ENCODE measurements at places on chromosomes 12 and 14.

- DNase-seq, result no peak
Measured at GRCh38 chr14:89349171-89350008, 67.6 kb downstream of the FOXN3 start.

DNA sequence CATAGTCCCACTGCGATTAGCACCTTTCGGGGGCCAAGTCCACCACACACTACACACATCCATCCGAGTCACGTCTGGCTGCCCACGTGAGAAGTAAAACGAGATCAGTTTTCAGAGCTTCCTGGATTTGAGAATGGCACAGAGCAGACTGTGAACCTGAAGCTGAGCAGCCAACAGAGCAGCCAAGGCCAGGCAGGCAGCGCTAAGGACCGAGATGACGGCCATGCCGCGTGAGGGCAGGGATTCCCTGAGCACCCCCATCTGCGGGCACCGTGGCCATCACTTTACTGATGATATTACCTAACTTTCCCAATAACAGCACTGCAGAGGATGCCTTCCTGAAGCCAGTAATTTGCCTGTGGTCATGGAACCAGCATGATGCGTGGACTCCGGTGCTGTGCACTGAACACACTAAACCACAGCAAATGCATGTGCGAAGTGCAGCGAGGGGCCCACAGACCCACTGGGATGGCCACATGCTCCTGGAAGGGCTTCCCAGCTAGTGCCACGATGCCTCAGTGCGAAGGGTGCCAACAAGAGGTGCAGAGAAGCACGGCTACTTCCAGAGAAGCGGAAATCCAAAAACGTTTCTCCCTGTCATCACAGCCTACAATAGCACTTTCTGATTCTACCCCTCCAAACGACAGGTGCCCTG lies 56.0 kb downstream of the RNF34 start:
- no peak for DNase-seq

- DNase-seq, result no peak
Measured at GRCh38 chr12:70555081-70555480, 82.1 kb downstream of the PTPRB start.

- DNase-seq, result no peak
Measured at GRCh38 chr12:109232731-109233130, 76.4 kb downstream of the FOXN4 start.

DNA sequence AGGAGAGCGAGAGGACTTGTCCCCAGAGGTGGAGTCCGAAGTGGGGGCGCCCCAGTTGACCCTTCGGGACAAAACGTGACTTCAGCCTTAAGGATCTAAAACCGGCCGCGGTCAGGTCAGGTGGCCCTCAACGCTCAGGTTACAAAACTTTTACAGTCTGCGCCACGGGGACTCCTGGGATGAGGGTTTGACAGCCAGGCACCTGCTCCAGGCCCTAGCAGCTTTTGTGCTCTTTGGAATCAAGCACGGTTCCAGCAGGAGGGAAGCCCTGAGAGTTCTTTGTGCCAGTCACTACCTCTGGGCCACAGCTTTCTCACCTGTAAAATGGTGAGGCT lies 337 bp downstream of the ZC2HC1C start:
- no peak for DNase-seq

DNA sequence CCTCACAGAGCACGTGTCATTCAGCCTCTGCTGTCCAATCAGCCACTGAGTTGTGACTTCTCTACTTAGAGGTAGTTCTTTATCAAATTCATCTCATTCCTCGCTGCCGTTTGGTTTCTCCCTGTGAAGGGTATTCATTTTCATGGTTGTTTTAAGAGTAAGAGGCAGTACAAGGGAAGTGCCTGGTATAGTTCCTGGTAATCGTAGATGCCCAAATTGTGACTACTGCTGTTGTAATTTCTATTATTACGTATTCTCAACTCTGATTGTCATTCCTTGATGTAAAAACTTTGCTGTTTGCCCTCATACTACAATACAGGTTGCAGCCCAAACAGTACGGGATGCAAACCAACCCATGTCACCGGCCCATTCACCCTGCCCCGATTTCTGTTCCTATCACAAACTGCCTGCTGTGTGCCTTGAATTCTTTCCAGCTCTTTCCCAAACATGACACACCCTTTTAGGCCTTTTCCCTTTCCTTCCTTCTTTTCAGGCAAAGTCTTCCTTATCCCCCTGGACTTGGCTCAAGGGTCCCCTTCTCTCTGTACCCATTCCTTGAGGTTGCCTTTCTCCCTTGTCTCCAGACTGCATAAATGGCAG lies 93.0 kb downstream of the SLC25A47 start:
- no peak for DNase-seq
